ENCODE measurements at places on chromosomes 1 and 21. TPM values are rescaled to one million over a fixed set of nuclear protein-coding genes. Genes with fewer than 3 reads are reported as not detected.

The RPE65 gene
- not detected for total RNA-seq

The LRP8 gene
- 223 TPM for total RNA-seq

The ASPM gene
- total RNA-seq, result 10.6 TPM

The HCN3 gene
- total RNA-seq, result 3.8 TPM

The LEMD1 gene
- total RNA-seq, result 35.2 TPM

The S100A1 gene
- total RNA-seq, result 24.0 TPM

The SFT2D2 gene
- 62.2 TPM for total RNA-seq

The S100A14 gene
- not detected for total RNA-seq

The SYCP1 gene
- 66.5 TPM for total RNA-seq

The GPATCH2 gene
- total RNA-seq, result 31.0 TPM

The PRELP gene
- total RNA-seq, result 9.6 TPM

The TRABD2B gene
- 2.0 TPM for total RNA-seq

The OR2T3 gene
- total RNA-seq, result not detected

GRCh38 chr1:15137809-15138208 is 15.7 kb upstream of the TMEM51 start:
- peak; percentile 42 for DNase-seq
- H3K4me3 ChIP-seq, result no peak overlapping the region
- H3K36me3 ChIP-seq, result no peaks in the 10 kb centered on the region
- H3K27me3 ChIP-seq, result no peaks in the 10 kb centered on the region

- H3K27me3 ChIP-seq, result no peaks in the 10 kb centered on the region
- no peak overlapping the region for H3K27ac ChIP-seq
- H3K4me3 ChIP-seq, result no peak overlapping the region
- DNase-seq, result no peak
These were observed 4.1 kb downstream of the WNT3A start for GRCh38 chr1:228010921-228011320.

GRCh38 chr1:97145321-97145956 is 423.9 kb downstream of the PTBP2 start:
- H3K27ac ChIP-seq, result no peak overlapping the region
- no peak for DNase-seq
- no peaks in the 10 kb centered on the region for H3K4me1 ChIP-seq
- H3K4me3 ChIP-seq, result no peak overlapping the region

DNA sequence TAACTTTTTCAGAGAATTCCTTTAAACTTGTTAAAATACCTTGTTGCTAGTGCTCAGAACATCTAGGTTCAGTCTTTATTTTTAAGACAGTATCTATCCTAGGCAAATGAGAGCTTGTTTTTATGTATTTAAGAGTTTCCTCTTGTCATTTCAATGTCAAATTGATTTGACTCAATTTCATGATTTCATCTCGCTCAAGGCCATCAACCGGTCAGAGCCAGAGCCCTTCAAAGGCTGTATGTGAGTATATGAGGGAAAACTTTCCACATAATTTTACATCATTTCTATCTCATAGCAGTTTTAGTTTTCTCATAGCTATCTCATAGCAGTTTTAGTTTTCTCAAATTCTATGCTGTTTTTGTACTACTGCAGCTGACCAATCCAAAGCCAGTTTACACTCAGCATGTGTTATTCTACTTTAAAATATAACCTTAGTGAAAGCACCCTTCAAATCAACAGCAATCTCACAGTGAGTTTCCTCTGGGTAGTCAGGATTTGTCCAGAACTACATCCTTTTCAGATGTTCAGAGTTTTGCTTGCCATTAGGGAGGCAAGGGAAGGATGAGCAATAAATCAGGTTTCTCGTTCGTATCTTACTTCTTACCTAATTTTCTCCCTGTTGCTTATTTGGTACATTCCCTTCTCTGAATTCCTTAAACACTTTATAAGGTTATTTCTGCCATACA is 12.7 kb downstream of the HNRNPU start:
- no peaks in the 10 kb centered on the region for H3K4me1 ChIP-seq
- no peak for DNase-seq
- no peak overlapping the region for H3K4me3 ChIP-seq
- H3K36me3 ChIP-seq, result no peaks in the 10 kb centered on the region

GRCh38 chr21:41717573-41718330 is 49.1 kb downstream of the RIPK4 start:
- H3K27ac ChIP-seq, result no peak overlapping the region
- no peaks in the 10 kb centered on the region for H3K36me3 ChIP-seq
- H3K4me1 ChIP-seq, result no peaks in the 10 kb centered on the region
- no peaks in the 10 kb centered on the region for H3K27me3 ChIP-seq

DNA sequence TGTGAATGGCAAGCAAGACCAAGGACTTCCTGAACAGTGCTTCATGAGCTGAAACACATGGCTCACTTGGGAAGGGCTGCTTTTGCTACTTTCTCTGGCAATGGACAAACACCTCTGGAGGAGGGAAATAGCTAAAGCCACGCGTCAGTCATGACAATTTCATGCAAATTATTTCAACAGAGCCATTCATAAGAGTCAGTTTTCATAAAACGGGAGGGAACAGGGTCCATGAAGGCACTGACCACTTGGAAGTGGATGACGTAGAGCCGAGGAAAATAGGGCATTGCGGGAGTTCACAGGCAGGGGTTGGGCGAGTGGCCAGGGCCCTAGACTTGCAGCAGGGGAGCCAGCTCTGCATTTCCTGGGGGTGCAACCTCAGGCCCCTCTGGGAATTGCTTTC is 43.9 kb downstream of the SDC3 start:
- no peak overlapping the region for H3K4me3 ChIP-seq
- no peak overlapping the region for H3K27ac ChIP-seq
- no peak for DNase-seq

DNA sequence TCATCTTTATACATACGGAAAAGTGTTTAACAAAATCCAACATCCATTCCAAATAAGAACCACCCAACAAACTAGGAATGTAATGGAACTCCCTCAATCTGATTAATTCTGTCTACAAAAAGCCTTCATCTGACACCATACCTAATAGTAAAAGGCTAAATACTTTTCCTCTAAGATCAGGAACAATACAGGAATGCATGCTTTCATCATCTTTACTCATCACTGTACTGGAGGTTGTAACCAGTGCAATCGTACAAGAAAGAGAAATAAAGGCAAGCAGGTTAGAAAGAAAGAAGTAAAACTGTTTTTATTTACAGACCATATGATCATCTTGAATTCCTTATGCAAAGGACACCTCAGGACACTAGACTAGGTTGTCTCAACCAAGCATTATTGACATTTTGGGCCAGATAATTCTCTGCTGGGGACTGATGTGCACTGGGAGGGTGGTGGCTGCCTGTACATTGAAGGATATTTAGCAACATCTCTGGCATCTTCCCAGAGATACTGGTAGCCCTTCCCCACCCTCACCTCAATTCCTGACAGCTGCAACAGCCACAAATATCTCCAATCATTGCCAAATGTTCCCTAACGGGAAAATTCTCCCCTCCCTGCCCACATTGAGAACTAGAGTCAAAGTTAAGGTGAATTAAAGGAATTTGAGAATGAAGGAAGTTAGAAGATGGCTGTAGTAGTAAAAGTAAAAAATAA is 30.6 kb upstream of the INSL5 start:
- H3K36me3 ChIP-seq, result no peaks in the 10 kb centered on the region
- no peaks in the 10 kb centered on the region for H3K4me1 ChIP-seq
- no peak overlapping the region for H3K27ac ChIP-seq
- H3K4me3 ChIP-seq, result no peak overlapping the region
- no peaks in the 10 kb centered on the region for H3K27me3 ChIP-seq

DNA sequence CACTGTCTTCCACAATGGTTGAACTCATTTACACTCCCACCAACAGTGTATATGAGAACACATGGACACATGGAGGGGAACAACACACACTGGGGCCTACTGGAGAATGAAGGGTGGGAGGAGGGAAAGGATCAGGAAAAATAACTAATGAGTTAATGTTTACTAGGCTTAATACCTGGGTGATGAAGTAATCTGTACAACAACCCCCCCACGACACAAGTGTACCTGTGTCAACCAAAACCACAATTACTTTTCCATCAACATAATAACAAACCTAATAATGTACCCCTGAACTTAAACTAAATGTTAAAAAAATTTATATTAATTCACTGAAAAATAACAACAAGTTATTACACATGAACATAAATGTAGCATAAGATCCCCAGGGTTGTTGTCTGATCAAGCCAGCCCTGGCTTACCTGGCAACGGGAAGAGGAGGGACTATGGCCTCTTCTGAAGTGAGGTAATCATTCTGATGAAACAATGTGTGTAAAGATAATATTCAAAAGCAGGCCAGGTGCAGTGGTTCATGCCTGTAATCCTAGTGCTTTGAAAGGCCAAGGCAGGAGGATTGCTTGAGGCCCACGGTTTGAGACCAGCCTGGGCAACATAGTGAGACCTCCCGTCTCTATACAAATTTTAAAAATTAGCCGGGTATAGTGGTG is 40.8 kb upstream of the HEATR1 start:
- H3K27ac ChIP-seq, result no peak overlapping the region
- no peak for DNase-seq
- no peak overlapping the region for H3K4me3 ChIP-seq

- no peak overlapping the region for H3K4me3 ChIP-seq
- no peak overlapping the region for H3K27ac ChIP-seq
- no peaks in the 10 kb centered on the region for H3K4me1 ChIP-seq
- no peaks in the 10 kb centered on the region for H3K27me3 ChIP-seq
These were observed 153.9 kb upstream of the GORAB start for GRCh38 chr1:170377896-170378634.

GRCh38 chr1:77533660-77534305 is 148.7 kb downstream of the ZZZ3 start:
- H3K4me3 ChIP-seq, result no peak overlapping the region
- peaks cover 3% of the 10 kb centered on the region for H3K4me1 ChIP-seq
- DNase-seq, result peak; percentile 51
- no peak overlapping the region for H3K27ac ChIP-seq

DNA sequence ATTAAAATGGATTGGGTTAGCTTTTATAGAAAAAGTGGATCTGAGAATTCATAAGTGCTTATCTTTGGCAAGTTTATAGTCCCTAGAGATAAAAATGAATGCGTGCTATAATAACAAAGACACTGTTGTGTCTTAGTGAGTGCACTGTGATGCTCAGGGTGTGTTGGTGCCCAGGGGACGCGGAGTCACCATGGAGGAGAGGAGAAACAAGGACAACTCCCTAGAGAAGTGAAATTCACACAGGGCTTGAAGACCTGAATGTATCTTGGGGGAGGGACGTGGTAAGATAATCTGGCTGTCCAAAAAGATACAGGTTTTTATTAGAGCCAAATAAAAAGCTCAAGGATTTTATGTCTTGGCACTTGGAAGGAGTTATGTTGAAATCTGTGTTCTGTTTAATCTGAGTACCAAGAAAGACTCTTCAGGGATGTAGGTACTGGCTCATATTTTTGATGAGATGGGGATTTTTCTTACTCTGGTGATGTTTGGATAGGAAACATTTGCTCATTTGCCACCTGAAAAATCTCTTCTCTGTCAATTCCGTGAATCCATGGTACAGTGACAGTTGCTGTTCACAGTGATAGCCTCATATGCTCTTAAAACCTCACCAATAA is 9.6 kb downstream of the SMYD2 start:
- H3K27me3 ChIP-seq, result no peaks in the 10 kb centered on the region
- H3K27ac ChIP-seq, result peak overlapping the region; percentile 3
- peaks cover 12% of the 10 kb centered on the region for H3K4me1 ChIP-seq
- peak; percentile 70 for DNase-seq
- H3K4me3 ChIP-seq, result no peak overlapping the region

- no peak overlapping the region for H3K4me3 ChIP-seq
- no peaks in the 10 kb centered on the region for H3K36me3 ChIP-seq
- no peaks in the 10 kb centered on the region for H3K4me1 ChIP-seq
- no peaks in the 10 kb centered on the region for H3K27me3 ChIP-seq
- DNase-seq, result no peak
These were observed 124.0 kb upstream of the CSF3R start for GRCh38 chr1:36606641-36607262.

GRCh38 chr1:164498792-164499191 is 60.2 kb upstream of the PBX1 start:
- no peaks in the 10 kb centered on the region for H3K4me1 ChIP-seq
- H3K27ac ChIP-seq, result no peak overlapping the region
- H3K36me3 ChIP-seq, result no peaks in the 10 kb centered on the region
- H3K27me3 ChIP-seq, result no peaks in the 10 kb centered on the region

- no peak overlapping the region for H3K27ac ChIP-seq
- H3K36me3 ChIP-seq, result no peaks in the 10 kb centered on the region
- peaks cover 3% of the 10 kb centered on the region for H3K4me1 ChIP-seq
- H3K4me3 ChIP-seq, result no peak overlapping the region
- DNase-seq, result no peak
These were observed 167.6 kb downstream of the TGFBR3 start for GRCh38 chr1:91718368-91718767.

Data from testis (tissue), 5 donors.